ENCODE measurements at places on chromosomes 3 and 15.

GRCh38 chr3:126679831-126680666 is 24.0 kb upstream of the CHCHD6 start:
- no peak for DNase-seq

GRCh38 chr3:161295325-161295724 is 74.2 kb downstream of the NMD3 start:
- no peak for DNase-seq

GRCh38 chr3:48848816-48849515 is 1.3 kb upstream of the PRKAR2A start:
- no peak for DNase-seq

DNA sequence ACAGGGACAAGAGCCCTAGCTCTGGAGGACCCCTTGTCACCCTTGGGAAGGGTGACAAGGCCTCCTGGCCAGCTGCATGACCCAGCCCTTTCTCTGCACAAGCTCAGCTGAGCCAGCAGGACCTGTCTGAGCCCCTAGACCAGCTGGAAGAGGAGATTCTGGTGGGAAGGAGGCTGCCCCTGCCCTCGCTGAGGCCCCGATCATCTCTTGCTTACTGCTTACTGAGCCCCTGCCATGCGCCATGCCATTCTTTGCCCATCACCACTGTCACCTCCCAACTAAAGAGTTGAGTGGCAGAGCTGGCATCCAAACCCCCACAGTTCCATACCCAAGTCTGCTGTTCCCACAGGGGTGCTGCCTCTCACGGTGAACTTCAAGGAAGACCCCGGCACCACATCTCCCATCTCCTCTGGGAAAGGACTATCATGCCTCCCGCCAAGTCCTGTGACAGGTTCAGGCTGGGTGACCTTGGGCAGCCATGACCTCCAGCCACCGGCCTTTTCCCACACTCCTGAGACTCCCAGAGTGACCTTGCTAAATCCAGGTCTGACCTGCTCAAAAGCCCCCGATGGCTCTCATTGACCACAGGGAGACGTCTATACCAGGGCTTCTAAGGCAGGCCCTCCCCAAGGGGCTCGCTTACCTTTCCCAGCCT is 34.0 kb downstream of the ACSBG1 start:
- no peak for DNase-seq

DNA sequence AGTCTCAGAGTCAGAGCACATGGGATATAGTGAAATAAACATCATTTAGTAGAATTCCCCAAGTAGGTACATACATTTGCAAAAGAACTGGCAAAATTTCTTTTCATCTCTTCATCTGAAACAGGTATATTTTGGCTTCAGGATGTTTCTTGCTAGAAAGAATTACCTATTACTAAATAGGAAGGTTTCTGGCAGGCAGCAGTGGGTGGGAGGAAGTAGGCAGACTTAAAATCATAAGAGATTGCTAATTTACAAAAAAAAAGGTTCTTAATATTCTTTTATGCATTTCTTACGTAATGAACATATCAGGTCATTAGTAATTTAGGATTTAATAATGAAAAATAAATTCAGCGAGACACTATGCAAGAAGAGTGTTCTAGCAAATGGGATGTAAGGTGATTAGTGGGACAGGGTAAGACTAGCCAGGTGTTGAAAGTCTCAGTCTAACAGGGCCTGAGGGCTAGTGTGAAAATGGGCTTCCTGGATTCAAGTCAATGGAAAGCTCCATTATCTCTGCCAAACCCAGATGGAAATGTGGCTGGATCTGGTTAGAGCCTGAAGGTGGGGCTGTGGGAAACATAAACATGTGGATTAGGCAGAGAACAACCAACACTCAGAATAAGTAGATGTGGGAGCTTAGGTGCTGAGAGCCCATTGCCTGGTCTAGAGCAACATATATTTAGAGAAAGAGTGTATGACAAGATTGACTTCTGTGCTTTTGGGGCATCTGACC is 127.4 kb upstream of the FEZF2 start:
- no peak for DNase-seq

- DNase-seq: no peak
Measured at GRCh38 chr15:98152156-98152555, 191.7 kb downstream of the ARRDC4 start.

DNA sequence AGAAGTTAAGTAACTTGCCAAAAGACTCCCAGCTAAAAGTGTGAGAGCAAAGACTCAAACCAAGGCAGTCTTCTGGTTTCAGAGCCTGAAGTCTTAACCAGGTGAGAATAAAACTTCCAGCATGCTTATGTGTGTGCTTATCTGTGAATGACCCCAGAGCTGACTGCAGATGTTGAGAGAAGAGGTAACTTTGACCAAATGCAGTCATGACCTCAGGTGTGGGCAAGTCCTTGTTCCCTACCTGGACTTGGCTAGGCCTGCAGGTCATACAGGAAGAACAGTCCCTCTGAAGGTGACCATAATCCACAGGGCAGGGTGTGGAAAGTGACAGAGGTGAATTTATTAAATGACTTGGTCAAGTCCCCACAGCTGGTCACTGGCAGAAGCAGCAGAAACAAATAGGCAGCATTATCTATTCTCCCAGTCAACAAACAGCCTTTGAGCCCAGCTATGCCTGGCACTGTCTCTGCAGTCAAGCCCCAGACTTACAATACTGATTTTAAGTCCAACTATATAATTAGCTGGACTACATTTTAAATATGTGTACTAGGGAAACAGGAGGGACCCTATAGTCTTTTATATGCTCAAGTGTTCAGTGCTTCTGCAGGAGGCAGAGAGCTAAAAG is 3.0 kb upstream of the CPEB1 start:
- DNase-seq: peak; percentile 41

DNA sequence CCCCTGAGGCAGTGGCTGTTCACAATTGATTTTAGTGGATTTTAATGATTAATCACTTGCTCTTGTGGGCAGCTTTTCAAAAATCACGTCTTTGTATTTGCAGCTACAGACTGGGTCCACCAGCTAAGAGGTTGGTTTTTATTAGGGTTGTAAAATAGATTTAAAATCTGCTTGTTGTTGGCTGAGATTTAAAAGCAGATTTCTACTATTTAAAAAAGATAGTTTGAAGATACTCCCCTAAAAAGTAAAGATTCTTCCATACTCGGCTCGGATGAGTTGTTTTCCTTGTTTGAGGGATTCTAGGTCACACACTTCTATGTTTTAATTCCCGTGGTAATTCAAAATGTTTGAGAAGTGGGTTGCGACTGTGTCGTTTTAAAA is 1.7 kb downstream of the KLHL24 start:
- no peak for DNase-seq

DNA sequence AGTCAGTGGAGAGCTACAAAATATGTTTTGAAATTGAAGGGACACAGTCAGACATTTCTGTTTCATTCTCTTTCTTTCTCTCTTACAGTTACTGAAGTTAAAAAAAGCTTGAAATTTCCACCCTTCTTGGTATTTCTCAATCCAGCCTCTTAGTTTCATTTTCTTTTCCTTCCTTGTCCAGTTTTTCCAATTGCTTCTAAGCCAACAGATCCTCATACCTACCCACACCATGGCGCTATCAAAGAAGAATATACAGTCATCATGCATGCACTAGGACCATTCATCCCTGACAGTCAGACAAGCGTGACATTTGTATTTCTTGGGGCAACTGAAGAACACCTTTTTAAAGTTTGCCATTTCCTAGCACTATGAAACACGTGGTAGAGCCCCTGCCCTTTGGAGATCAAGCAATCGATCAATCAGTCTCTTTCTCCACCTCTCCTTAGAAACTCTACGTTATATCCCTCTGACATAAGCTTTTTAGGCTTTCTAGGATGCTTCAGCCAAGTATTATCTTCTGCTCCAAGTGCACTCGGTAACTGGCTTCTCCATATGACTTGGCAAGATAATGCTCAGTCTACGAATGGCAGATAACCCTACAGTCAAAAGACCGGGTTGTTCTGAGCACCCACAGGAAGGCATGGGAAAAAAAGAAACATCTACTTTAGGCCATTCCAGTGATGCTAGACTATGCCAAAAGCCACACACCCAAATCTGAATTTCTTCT is 65.4 kb downstream of the FBN1 start:
- DNase-seq: no peak

- no peak for DNase-seq
Measured at GRCh38 chr3:40969756-40970466, 229.4 kb upstream of the CTNNB1 start.

DNA sequence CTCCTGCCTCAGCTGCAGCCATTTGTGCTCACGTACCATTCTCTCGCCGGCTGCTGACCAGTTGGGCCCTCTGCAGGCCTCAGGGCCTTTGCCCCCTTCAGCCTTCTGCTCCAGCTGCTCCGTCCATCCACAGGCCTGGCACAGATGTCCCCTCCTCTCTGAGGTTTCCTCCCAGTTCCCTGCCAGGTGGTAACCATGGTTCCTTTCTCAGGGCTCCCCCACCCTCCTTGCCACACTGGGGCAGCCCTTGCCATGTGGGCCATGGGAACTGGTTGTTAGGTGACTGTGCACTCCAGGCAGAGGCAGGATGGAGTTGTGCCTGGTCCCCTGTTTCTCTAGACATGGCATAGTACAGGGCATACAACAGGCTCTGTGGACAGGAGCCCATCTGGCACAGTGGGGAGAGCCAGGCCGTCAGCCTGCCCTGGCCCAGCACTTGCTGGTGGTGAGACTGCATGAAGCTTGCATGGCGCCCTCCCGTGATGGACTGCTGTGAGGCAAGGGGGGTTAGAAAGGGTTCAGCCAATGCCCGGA is 148.9 kb downstream of the DNAJB8 start:
- no peak for DNase-seq
